ENCODE measurements at places on chromosomes 2 and 18. TPM values are rescaled to one million over a fixed set of nuclear protein-coding genes. Genes with fewer than 3 reads are reported as not detected.

The IL37 gene
- total RNA-seq: not detected

The ATF2 gene
- 44.4 TPM for total RNA-seq

The DRC1 gene
- not detected for total RNA-seq

The SKA1 gene
- total RNA-seq: 1.4 TPM

The CCDC74A gene
- 3.5 TPM for total RNA-seq
